ENCODE measurements at places on chromosomes 3 and 15.
A peak's percentile ranks its signal among the peaks of the same experiment; 100 is the strongest.

DNA sequence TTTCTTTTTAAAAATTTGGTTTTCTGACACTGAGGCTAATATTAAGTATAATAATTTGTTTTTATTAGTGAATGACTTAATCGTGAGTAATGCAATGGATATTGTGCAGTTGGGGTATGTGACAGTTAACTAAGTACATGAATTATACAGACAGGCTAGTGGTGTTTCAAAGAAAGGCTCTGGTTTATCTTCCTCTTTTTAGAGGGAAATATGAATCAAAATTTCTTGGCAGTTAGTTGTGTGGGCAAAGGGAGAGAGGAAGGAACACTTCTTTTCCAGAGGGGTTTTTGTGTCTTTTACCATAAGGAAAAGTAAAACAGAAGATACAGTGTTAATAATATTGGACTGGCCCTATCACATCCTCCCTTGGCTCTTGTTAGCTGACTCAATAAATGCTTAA, 2.7 kb downstream of the ZNF654 start:
- no peak for DNase-seq

GRCh38 chr15:71254491-71254890, 139.2 kb downstream of the THSD4 start:
- peak; percentile 67 for DNase-seq

- peak; percentile 56 for DNase-seq
Observed at GRCh38 chr3:49703443-49703927, 14.1 kb downstream of the RNF123 start.

GRCh38 chr3:108907194-108907593, 46.5 kb downstream of the GUCA1C start:
- no peak for DNase-seq

- no peak for DNase-seq
Observed at GRCh38 chr3:184354121-184354728, 7.2 kb downstream of the CLCN2 start.

DNA sequence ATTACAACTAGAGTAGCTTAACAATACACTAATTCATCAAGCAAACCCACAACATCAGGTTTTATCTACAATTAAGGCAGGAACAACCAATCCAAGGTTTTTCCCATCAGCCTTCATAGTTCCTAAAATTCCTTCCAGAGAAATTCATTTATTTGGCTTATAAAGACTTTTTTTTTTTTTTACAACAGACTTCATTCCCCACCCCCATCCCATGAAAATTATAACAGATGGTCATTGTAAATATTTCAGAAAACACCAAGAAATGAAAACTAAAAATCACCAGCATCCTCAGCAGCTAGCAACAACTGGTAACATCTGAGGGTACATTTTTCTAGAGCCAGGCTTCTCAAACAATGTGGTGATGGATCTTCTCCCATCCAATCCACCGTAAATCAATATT, 11.0 kb downstream of the SH3BP5 start:
- DNase-seq = no peak

DNA sequence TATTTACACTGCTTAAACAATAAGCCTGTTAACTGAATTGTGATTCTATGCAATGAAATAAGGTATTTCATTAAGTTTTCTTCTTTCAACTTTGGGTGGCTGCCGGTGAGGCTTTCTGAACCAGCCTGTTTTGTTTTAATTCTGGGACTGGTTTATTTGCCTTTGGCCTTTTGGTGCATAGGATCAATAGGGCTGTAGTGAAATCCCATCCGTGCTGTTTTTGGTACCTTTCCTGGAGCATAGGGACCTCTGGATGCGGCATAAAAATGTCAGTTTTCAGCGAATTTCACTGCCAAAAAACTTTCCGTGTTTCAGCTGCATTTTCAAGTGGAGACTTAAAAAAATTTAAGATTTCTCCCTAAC, 514 bp downstream of the PLS1 start:
- no peak for DNase-seq

DNA sequence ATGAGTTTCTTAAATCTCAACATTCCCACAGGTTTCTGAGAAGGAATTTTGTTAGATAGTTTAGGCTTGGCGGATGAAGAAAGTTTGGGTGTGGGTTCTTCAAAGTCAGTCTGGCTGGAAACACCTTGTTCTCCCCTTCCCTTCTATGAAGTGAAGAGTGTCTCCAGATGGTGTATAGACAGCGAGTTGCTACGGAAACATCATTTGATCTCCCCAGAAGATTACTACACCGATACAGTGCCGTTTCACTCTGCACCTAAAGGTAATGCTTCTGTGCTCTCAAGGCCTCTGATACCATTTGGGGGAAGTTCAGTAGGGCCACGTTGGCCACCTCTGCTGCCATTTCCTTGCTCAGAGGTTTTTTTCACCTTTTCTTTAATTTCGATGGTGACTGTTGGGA, 20.6 kb downstream of the DLEC1 start:
- DNase-seq = no peak
